Ovary (tissue), 10 donors: ENCODE measurements at places on chromosomes 12 and 14. TPM values are rescaled to one million over a fixed set of nuclear protein-coding genes. Genes with fewer than 3 reads are reported as not detected.

- no peak overlapping the region for H3K4me3 ChIP-seq
- no peak for DNase-seq
- H3K27me3 ChIP-seq = no peaks in the 10 kb centered on the region
- no peaks in the 10 kb centered on the region for H3K4me1 ChIP-seq
- H3K36me3 ChIP-seq = no peaks in the 10 kb centered on the region
Observed at GRCh38 chr12:76556368-76556767, 3.2 kb downstream of the OSBPL8 start.

Gene TEX52
- not detected for total RNA-seq

- no peaks in the 10 kb centered on the region for H3K36me3 ChIP-seq
- H3K27ac ChIP-seq = peak overlapping the region; percentile 78
- peak overlapping the region; percentile 63 for H3K4me3 ChIP-seq
- no peak for DNase-seq
- H3K27me3 ChIP-seq = no peaks in the 10 kb centered on the region
Observed at GRCh38 chr12:6201213-6201608, 1.0 kb downstream of the CD9 start.

DNA sequence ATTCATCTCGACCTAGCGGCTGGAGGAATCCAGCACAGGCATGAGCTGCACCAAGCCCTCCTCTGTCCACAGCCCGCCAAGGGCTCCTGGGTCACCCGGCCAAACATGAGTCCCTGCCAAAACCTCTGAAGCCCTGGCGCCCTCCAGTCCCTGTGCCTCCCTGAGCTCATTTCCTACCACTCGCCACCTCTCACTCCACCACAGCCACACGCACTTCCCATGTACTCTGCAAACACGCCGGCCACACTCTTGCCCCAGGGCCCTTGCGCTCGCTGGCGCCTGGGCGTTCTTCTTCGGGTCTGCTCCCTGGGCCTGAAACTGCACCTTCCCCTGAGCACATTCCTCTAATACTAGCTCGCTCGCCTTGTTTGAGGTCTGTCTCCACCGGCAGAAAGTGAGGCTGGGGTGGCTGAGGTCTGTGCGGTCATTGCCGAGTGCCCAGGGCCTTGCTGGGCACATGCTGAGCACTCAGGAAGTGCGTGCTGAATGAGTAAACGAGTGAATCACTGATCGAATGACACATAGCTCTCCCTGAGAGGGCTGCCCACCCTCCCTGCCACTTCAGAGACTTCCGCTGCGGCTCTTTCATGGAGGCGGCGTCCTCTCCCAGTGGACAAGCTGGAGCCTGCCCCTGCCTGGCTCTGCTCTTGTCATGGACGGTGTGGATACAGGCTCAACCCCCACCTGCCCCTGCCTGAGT, 33.7 kb upstream of the DLK1 start:
- DNase-seq = no peak
- no peak overlapping the region for H3K4me3 ChIP-seq
- H3K4me1 ChIP-seq = peaks cover 13% of the 10 kb centered on the region
- no peaks in the 10 kb centered on the region for H3K36me3 ChIP-seq
- no peaks in the 10 kb centered on the region for H3K27me3 ChIP-seq

GRCh38 chr12:106773286-106774004, 1.0 kb upstream of the RIC8B start:
- H3K36me3 ChIP-seq = no peaks in the 10 kb centered on the region
- peaks cover 7% of the 10 kb centered on the region for H3K4me1 ChIP-seq
- H3K27ac ChIP-seq = peak overlapping the region; percentile 97
- peak overlapping the region; percentile 97 for H3K4me3 ChIP-seq
- DNase-seq = peak; percentile 35
